ENCODE measurements at places on chromosomes 7 and 10.

DNA sequence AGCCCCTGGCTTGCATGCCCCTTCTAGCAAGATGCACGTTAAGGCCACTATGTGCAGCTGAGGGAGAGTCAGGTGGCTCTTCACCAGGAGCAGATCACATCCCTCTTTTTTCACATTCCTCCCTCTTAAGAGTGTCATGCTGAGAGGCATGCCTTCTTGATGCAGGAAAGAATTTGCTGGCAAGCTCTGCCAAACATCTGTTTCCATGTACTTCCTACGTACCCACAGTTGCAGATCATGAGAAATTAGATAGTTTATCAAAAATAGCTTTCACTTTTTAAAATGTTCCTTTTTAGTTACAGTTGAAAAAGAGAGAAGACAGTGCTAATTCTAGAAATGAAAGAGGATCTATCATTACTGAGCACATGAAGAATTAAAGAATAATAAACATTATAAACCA, 79.7 kb upstream of the ZNF722 start:
- no peak for DNase-seq

- DNase-seq, result no peak
Measured at GRCh38 chr7:16762177-16762576, 8.6 kb downstream of the TSPAN13 start.

DNA sequence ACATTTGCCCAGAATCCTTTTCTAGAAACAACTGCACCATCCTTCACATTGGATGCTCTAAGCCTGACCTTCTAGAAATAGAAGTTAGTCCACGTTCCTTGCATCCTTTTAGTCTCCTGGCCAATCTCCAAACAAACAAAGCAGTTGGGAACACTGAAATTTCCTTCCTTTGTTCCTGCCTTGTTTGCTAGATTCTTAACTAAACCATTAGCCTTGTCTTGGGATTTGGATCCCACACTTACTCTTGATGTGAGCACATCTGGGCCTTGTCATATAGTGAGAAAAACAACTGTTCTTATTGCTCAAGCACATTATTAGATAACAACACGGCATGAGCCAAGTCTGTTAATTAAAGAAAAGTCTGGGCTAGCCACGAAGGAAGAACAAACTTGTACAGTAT, 319.3 kb upstream of the GHITM start:
- DNase-seq, result no peak

DNA sequence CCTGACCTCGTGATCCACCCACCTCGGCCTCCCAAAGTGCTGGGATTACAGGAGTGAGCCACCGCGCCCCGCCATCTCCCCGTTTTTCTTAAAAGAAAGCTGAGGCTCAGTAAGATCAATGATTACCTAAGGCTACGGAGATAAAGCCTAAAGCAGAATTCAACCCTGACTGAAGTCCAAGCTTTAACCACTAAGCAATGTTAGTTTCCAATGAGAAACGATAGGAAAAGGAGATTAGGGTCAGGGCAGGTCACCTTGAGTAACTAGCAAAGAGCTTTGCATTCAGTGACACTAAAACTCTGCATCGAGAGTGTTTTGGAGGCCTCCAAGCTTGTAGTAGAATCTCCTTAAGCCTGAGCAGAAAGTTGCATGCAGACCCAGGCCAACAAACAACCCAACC, 17.6 kb upstream of the PRXL2A start:
- no peak for DNase-seq

DNA sequence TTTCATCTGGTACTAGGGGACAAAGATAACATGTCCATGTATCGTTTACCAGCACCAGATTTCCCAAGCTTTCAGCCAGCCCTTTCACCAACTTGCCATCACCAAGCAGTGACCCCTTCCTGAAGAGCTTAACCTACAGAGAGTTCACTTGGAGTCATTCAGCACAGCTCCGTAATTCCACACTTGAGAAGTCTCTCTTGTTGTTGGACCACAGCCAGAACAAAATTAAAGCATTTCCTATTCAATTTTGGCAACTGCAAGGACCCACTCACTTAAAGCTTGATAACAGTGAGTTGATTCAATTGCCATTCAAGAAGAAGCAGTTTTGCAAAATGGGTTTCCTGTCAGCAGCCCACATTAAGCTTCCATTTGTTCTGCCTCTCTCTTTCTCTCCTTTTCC, 88.5 kb upstream of the LRRTM3 start:
- no peak for DNase-seq

DNA sequence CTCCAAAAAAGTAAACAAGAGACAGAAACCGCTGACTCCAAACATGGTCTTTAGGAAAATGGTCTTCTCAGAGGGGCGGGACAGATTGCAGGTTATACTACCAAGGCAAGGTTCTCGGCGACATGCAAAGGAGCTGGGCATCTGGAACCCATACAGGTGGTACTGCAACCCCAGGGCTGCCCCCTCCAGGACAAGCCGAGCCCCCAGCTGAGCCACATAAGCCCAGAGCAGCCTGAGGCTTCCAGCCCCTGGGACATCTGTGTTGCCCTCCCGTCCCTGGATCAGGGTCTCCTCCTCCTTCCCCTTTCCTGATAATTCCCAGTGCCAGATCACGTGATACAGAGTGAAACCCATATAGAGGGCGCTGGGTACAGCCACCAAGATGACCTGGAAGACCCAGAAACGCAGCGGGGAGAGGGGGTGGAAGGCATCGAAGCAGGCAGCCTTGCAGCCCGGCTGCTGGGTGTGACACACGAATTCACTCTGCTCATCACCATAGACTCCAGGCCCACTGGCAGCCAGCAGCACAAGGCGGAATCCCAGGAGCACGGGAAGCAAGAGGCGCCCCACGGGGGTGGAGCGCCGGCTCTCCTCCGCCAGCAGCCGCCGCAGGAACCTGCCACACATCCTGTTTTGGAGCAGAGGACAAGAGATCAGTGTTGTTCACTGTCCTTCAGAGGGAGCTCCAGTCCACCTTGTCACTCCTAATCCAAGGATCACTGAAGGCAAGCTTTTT, at the start of gene GJC3:
Gene GJC3, minus strand, starts transcription at position 627 of the 736 bp plus-strand sequence. Its CDS starts 0 bp downstream, at position 627.
- DNase-seq, result peak; percentile 55

GRCh38 chr7:55107946-55108345, 89.1 kb downstream of the EGFR start:
- no peak for DNase-seq

- DNase-seq, result no peak
Measured at GRCh38 chr7:7228967-7229366, 46.6 kb downstream of the C1GALT1 start.

GRCh38 chr7:148715027-148715426, 16.3 kb downstream of the CUL1 start:
- no peak for DNase-seq

- no peak for DNase-seq
Measured at GRCh38 chr7:22655781-22656180, 71.2 kb upstream of the IL6 start.

DNA sequence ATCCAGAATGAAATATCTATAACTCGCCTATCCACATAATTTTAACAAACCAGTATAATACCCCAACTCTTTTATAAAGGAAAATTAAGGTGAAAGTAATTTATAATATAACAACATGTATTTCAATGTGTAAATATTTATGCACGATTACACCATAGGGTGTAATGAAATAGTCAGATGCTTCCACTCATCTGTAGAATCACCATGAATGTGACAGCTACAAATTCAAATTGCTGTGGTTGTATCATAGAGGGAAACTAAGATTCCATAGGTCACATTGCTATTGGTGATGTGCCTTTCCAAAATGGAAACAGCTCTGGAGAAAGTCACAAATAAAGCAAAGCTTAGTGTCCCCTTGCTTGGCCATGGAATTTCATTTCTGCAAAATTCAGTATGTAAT, 95.7 kb downstream of the CPED1 start:
- DNase-seq, result no peak

- DNase-seq, result no peak
Measured at GRCh38 chr7:67021260-67021659, 24.6 kb downstream of the TYW1 start.

- no peak for DNase-seq
Measured at GRCh38 chr10:43355749-43356371, 15.6 kb upstream of the FXYD4 start.

DNA sequence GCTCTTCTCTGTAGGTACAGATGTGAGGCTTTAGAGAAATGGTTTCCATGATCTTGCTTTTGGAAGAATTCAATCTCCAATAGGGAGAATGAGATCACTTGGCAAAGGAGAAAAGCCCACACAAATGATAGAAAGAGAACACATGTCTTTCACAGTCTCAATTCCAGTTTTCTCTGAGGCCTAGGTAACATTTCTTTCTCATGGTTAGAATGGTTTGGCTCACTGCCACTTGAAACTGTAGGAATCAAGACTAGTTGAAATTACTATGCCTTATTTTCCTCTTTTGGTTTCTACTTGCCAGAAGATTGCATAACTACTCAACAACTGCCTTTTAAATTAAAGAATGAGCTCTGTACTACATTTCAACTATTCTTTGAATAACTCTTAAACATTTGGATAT, 276.5 kb upstream of the TEX47 start:
- DNase-seq, result no peak

DNA sequence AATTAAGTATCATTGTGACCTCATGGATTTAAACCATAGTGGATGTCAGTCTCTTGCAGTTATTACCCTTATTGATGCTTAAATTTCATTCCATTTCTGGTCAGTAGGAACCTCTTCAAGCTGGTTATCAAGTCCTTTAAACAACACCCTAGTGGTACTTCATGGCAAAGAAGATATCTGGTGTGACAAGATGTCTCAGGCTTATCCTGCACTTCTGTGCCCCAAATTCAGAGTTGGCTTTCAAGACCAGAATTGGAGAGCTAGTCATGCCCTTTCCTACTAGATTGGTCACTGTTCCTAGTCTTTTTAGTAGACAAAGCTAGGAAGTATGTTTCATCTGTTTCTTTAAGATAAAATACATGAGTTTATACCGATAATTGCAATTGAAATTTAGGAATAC, 54.9 kb downstream of the KMT2E start:
- DNase-seq, result no peak

GRCh38 chr10:75007646-75008045, 103.8 kb upstream of the SAMD8 start:
- no peak for DNase-seq

- no peak for DNase-seq
Measured at GRCh38 chr7:123352973-123353372, 153.2 kb upstream of the SLC13A1 start.

DNA sequence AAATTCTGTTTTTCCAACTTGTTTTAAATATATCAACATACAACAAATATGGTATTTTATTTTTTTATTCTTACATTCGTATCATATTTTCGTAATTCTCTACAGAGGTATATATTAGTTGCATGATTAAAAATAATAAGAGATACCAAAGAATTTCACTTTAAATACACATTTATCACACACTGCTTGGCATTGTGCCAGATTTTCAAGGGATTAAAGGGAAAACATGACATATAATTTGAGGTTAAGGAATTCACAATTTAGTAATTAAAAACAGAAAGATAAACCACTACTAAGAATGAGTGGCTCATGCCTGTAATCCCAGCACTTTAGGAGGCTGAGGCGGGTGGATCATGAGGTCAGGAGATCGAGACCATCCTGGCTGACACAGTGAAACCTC, 484.7 kb upstream of the SORCS1 start:
- DNase-seq, result no peak

- no peak for DNase-seq
Measured at GRCh38 chr10:93821051-93821772, 63.5 kb downstream of the LGI1 start.

DNA sequence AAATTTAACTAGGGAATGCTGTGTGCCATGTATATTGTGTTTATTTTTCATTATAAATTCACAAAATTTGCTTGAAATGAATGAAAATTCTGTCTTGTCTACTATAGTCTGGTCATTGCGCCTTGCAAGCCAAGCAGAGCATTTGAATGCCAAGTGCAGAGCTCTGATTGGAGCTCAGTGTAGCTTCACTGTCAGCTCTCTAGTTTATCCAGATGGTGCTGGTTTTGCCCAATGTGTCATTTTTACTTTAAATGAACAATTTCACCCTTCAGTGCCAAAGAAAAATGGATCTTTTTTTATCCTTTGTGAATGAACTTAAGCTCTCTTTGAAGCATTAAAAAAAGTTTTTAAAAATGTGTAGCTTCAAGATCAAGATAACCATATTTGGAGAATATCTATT, 225.6 kb upstream of the CACNA2D1 start:
- DNase-seq, result no peak

DNA sequence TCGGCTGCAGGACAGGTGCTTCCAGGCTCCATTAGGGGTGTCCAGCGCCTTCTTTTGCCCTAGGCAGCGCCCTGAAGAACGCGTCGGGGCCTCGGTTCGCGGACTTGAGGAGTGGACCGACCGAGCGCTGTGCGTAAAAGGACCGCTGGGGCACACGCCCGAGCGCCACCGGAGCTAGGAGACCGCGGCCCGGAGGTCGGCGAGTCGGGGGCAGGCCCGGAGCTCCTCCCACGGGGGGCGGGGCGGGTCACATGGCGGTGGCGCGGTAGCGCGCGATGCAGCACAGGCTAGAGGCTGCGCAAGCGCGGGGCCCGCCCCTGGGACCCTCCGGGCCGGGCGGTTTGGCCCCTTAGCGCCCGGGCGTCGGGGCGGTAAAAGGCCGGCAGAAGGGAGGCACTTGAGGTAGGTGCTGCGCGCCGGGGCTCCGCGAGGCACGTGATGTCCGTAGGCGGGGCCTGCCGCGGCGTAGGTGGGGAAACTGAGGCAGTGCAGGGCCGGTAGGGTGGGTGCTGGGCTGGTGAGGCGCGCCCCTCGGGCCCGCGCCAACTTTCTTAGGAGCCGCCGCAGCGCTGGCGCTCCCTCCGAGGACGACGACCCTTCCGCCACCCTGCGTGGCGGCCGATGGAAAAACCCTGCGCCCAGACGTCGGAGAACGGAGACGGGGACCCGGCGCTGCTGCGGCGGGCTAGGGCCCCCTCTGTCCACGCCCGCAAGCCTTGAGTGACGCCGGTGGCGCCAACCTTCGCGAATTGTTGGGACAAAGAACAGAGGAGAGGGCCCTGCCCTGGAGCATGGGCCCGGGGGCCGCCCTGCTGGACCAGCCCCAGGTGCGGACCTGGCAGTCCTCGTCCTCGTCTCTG, at the start of gene PRXL2A:
Gene PRXL2A, plus strand, starts transcription at position 310 of the 860 bp plus-strand sequence. CDS start 11,917 bp downstream, outside the sequence.
- peak; percentile 54 for DNase-seq

- DNase-seq, result no peak
Measured at GRCh38 chr7:84688671-84689070, 494.1 kb upstream of the SEMA3A start.

DNA sequence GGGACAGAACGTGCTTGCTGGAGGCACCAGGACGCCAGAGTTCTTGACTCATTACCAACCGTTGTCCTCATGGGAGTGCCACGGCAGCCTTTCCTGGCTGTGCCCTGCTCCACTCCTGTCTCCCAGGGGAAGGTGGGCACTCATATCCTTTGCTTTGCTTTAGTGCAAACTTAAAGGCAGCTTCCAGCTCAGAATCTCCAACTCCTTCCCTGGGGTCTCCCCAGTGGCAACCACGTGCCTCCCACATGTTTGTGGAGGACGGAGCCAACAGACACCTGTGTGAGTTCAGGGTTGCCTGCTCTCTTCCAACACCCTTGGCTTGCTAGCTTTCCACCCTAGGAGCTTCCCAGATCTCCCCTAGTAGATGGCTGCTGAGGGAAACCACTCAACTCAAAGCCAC, 52.0 kb upstream of the HMX3 start:
- no peak for DNase-seq

GRCh38 chr7:79782256-79782655, 328.8 kb upstream of the MAGI2 start:
- no peak for DNase-seq

- DNase-seq, result no peak
Measured at GRCh38 chr7:130362251-130362816, 17.7 kb downstream of the CPA5 start.

Data from T-helper 1 cell (primary cell).